ENCODE measurements at places on chromosomes 12 and 14.

DNA sequence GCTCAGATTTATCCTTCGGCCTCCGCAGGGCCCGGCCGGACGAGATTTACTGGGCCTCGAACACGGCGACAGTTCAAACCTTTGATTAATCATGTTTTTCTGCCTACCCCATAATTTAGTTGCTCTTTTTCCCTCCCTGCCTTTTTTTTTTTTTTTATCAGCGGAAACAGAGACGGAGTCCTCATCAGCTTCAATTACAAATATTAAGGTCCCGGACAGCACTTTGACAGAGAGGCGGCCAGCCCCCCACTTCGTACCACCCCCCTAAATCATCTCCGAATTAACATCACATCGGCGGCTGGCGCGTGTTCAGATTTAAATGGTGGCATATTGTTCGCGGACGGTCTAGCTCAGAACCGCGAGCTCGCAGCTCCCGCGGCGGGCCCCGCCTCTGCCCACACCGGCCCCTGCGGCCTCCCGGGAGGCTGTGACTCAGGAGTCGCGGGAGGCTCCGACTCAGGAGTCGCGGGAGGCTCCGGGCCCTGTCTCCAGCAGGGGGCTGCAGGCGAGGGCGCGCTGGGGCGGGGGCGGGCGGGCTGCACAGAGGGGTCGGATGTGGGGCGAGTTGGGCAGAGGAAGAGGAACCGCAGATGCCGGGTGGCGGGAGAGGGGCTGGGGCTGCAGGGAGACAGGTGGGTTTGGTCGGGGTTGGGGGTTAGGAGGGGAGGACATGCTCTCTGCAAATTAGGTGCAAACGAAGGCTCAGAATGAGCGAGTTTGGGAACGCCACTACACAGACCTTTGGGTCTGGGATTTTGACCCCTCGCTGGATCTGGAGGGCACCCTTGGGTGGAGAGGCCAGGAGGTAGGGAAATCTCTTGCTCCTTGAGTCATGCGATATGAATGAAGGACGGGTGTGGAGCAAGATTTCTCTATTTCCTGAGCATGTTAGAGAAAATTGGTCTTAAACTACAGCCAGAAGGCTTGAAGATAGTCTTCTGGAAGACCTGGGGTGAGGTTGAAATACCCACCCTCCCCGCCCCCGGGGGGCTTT, 19.6 kb upstream of the ATP5MC2 start:
- no peak for DNase-seq

GRCh38 chr14:54894995-54895394, 7.6 kb downstream of the GCH1 start:
- DNase-seq = no peak

DNA sequence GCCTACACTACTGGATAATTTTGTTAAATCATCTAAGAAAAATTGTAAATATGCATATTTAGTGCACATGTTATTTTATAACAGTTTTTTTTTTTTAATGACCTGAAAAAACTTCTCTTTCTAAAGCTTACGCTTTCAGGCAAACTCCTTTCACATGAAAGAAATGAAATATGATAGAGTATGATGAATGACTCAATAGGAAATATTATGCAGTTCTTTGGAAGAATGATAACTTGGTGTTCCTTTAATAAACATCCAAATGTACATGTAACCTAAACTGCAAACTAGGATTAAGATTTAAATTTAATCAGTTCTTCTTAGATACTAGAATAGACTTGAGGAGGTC, 136.6 kb downstream of the FGD4 start:
- no peak for DNase-seq

DNA sequence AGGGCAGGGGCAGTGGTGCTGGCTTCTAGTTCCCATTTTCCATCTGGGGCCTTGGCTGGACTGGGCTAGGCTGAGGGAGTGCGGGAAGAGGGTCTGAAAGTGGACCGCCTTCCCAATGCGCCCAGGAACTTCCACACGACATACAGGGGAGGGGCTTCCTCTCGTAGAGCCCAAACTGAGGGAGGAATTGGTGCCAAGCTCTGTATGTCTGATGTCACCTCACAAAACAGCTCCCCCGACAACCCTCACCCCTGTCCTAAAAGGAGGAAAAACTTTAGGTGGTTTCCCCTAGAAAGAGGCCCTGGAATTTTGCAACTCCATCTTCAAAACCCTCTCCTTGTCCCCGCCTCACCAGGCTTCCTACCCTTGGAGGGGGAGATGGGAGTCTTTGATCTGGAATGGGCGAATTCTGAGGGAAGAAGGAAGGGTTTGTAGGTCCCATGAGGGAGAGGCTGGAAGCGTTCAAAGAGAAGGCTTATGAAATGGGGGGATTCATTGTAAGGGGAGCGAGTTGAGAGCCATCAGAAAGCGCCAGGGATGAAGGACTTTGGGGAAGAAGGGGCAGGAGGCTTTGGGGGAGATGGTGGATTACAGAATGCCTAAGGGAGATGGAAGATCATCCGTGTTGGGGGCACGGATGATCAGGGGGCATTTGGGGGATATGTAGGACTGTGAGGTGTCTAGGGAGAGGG, 844 bp downstream of the GLTP start:
- DNase-seq = no peak

DNA sequence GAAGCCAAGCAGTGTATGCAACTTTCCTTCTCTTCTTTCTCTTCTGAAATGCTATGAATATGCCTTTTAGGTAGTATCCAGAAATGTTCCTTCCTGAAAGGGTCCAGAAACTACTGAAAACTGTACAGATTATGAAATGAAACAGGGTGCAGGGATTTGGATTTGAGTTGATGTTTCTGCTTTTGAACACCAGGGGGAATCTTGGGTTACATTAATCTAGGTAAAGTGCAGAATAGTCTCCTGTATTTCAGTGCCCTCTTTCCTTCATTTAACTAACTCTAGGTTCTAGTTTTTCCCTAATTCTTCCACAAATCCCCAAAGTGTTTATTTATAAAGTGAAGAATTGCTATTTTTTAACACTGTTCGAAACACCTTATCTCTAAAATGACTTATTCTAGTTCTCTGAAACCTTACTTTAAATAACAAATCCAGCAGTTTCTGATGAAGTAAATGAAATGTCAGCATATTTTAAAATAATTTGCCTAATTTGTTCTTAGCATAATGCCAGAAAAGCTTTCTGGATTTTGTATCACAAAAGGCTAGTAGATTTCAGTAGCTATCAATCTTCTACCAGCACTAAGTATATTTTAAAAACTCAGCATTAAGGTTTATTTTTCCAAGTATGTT, 111.9 kb downstream of the LRRK2 start:
- no peak for DNase-seq

DNA sequence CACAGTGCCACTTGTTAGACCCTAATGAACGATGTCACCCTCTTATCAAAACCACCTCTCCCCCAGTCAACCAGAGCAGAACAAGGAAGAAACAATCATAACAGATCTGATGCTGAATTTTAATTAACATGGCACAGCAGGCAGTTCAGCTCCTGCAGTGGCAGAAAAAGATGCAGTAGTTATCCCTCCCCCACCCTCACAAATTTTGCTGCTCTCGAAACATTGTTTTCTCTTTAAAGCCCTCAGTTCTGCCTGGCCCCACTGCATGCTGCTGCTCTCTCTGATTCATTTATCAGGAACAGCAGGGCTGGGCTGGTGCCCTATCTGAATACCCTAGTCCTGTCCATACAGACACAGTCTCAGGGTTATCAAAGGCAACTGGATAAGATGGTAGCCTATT, 12.2 kb downstream of the CCDC175 start:
- no peak for DNase-seq

GRCh38 chr14:77489041-77489440, 9.6 kb downstream of the ISM2 start:
- DNase-seq = no peak

DNA sequence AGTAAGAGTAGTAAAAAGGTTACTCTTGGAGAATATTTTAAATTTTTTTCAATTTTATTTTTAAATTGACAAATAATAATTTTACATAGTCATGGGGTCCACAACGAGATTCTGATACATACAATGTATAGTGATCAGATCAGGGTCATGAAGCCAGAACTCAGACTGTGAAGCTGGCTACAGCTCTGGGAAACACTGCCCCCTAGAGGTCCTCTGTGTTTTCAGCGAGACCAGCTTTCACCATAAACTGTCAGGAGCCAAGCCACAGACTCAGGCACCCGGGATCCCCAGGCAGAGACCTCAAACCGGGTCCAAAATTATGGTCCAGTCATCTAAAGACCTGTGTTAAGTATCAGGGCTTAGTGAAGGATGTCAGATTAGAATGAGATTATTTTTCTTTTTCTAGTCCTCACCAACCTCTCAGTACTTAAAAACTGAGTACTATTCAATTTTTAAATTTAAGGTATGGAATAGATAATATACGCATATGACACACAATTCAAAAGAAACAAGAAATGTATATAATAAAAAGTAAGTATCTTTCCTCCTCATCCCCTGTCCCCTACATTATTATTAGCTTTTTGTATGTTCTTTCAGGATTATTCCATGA, 397.1 kb downstream of the MDGA2 start:
- peak; percentile 6 for DNase-seq

- DNase-seq = no peak
These were observed 25.0 kb downstream of the OTUB2 start for GRCh38 chr14:94051115-94051514.

DNA sequence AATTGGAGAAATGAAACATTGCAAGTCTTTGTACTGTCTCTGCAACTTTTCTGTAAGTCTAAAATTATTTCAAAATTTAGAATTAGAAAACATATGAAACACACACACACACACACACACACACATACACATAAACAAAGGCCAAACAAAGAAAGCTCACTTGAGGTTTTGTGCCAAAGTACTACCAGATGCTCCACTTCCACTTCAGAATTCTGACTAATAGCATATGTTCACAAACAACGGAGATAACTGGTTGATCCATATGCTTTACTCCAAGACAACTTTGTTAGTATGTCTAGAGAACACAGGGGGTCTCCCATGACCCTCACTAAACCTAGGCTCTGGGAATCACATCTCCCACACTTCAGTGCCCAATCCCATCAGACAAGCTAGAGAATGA, 133.8 kb upstream of the CLEC14A start:
- no peak for DNase-seq

DNA sequence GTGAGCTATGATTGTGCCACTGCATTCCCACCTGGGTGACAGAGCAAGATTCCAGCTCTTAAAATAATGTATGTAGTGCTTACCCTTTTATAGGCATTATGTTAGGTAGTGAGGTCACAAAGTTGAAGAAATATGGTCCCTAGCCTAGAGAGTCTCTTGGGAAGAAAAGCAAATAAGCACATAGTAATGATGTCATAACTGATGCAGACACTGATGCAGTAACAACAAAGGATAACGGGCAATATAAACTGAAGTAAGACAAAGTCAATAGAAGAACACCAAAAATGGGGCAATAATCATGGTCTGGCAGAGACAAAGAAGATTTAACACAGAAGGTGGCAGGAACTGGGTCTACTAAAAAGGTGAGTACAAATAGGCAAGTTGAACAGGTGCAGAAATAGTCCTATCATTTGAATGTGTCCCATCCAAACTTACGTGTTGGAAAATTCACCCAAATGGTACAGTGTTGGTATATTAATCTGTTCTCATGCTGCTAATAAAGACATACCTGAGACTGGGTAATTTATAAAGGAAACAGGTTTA, 93.5 kb downstream of the CPNE8 start:
- no peak for DNase-seq

DNA sequence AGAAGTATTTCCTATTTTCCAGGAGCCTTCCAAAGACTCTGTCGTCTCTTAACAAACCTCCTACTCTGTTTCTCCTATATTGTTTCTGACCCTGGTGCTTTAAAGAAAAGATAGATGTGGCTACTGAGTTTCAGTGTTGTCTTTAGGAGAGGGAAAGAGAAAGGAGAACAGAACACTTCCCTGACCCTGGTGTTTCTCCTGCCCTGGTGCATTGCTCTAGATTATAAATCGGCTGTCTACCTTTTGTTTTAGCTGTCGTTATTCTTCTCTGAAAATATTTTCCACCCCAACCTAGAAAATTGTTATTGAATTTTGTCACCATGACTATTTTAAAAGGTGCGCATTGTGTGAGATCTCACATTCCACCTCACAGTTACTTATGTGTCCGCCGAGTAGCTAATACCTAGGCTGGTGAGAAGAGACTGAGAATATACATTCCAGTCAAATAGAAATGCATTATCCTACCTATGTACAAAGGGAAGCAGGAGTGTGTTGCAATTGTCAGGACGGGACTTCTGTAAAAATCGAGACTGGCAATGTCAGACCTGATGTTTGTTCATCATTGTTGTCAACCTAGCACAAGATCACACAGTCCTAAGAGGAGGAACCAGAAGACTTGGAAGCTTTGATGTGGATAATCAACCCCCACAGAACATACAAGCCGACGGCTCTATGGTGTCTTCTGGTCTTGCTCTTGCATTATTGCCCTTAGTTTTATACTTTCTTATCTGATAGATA, 108.7 kb upstream of the SLC38A4 start:
- DNase-seq = no peak

- no peak for DNase-seq
These were observed 267.1 kb upstream of the CRY1 start for GRCh38 chr12:107360482-107360881.

DNA sequence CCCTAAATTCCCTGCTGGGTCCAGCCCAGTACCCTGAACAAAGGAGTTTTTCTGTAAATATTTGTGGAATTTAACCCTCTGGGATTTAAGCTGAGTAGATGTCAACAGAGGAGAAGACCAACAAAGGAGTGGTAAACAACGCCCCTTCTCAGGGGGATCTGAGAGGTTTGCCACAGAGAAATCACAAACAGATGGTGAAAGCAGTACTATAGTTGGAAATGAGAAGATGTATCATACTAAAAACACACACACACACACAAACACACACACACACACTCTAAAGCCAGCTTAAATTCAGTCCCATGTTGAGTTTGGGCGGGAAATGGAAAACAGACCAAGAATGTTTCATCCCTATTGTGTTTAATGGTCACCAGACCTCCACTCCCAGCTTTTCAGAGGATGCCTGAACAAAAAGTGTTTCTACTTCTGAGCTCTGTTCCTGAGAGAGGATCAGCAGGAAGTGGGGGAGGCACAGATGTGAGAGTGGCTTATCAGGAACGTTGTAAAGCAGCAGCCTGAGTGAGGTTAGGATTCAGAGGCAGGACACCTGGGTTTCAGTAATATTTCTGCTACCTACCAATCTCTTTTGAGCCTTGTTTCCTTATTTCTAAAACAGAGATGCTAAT, 3.2 kb downstream of the BIN2 start:
- DNase-seq = peak; percentile 18

GRCh38 chr14:35299708-35300107, 7.5 kb downstream of the PSMA6 start:
- no peak for DNase-seq

DNA sequence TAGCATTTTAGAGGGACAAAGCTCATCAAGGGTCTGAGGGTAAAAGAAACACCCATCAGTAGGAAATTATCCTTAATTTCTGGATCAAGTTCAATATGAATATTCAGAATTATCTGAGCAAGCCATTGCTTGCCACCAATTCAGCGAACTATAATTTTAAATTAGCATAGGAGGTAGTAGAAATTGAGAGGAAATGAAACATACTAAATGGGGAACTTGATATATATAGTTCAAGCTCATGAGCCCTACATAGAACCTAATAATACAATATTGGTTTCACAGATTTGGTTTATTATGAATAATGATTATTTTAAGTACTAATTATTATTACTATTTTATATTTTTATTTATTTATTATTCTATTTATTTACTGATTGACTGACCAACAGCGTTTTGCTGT, 42.1 kb upstream of the GXYLT1 start:
- DNase-seq = no peak

Measured in NCI-H748 treated with DMSO at 0.1 percent for 48 hours (cell line).